ENCODE measurements at places on chromosomes 6 and 20.
A peak's percentile ranks its signal among the peaks of the same experiment; 100 is the strongest.

DNA sequence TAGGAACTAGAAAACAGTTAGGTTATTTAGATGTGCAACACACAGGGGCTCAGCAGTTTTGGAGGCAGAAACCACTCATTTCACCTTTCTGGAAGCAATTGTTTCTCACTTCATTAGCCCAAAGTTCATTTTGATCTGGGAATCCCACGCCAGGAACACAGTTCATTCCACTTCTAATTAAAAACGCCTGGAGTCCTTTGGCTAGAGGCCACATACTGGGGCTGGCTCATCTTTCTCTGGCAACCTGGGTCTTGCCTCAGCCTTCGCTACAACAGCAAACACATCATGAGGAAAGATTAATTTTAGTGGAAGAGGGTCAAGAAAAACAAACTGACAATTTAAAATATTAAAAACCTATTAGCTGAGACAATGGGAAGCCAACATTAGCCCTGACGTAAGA is 69.7 kb downstream of the RFPL4B start:
- DNase-seq: no peak

GRCh38 chr6:76516924-76517323 is 444.5 kb upstream of the IMPG1 start:
- no peak for DNase-seq

DNA sequence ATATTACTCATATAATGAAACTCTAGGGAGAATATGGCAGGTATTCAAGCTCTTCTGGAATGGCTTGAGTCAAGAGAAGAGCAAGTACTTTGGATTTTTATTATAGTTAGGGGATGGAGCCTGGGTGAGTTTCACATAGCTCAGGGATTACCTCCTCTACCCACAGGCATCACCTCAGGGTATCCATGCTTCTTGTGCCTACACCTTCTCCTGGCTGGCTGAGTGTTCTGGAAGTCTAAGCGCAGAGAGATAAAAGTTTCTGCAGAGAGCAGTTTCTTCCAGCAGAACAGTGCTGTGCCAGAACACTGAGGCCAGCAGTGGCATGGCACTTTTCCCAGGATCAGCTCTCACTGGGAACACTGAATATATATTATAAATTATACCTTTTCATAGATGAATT is 199.7 kb upstream of the KCNQ5 start:
- DNase-seq: no peak

GRCh38 chr20:48066246-48066645 is 281.0 kb upstream of the SULF2 start:
- DNase-seq: no peak

- peak; percentile 58 for DNase-seq
These were observed 23.9 kb upstream of the ASXL1 start for GRCh38 chr20:32333988-32334885.

DNA sequence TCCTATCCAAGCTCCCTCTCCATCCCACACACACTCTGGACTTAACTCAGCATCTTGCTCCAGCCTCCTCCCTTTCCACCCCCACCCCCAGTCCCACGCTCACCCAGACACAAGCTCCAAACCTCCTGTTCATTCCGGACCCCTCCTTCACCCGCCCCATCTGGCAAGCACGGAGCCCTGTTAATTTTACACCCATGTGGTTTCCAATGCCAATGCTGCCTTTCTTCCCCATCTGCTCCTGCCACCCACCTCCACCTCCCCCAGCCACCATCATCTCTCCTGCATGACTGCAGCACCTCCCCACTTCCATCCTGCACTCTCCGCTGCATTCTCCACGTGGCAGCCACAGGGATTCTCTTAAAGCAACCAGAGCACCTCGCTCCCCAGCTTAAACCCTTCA is 9.9 kb upstream of the CDK5RAP1 start:
- no peak for DNase-seq

DNA sequence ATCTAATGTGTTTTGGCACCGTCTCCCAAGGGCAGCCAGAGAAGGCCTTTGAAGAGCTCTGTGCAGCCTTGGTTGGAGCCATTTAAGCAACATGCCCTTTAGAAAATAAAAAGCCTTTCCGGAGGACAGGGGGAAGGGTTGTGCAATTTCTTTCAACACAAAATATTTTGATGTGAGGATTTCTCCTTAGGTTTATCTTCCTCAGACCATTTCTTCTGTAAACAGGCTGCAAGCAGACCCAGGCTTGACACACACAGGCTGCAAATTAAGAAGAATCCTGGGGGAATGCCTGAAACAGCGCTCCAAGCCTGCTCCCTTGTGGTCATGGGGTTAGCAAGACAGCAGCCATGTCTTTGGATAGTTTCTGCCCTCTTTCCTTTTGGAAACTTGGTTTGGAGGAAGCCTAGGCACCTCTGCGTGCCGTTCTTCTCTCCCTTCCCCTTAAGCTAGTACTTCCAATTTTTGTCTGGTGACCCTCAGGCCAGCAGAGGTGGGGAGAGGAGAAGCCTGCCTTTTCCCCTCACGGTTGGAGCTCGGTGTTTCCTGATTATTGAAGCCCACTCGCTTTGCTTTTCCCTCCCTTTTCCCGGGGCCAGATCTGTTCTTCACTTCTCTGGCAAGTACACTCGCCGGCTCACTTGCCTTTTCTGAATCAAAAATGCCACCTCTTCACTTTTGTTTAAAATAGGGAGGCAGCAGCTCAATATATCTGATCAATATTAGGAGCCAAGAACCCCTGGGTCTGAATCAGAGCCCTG is 39.6 kb upstream of the NOX3 start:
- DNase-seq: no peak

All from stimulated activated CD4-positive, alpha-beta T cell treated with anti-CD3 and anti-CD28 coated beads, Interleukin-2, amount 100 ng/mL, for 24 hours (primary cell).